ENCODE measurements at places on chromosomes 5 and 9.

- no peak for DNase-seq
Observed at GRCh38 chr5:132901730-132902129, 28.3 kb downstream of the LEAP2 start.

DNA sequence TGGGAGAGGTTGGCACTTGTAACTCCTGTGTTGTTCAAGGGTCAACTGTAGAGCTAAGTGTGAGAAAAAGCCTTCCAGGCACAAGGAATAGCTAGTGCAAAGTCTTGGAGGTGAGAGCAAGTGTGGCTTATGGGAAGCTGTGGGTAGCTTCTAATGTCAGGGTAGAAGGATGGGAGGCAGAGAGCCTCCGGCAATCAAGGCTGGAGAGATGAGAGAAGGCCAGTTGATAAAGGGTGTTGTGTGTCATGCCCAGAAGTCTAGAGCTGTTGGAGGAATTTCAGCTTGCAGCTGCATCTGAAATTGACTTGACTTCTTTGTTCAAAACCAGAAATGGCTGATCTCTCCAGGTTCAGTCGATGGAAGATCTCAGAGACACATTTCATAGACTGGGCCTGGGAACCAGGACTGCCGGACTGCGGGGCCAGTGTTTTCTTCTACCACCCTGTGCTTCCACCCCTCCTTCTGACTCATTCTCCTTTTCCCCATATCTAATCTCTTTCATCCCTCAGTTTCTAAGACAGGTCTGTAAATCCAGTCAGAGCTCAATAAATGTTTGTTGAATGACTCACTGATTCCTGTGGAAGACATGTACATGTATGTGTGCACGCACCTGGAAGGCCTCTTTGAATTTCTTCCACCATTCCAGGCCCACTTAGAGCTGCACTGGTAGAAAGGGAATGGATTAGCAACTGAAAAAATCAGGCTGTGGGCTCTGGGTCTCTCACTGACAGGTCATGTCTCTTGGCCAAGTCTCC lies 67.8 kb upstream of the KLF4 start:
- DNase-seq = no peak

GRCh38 chr5:180691046-180691445 lies 41.6 kb upstream of the FLT4 start:
- no peak for DNase-seq

DNA sequence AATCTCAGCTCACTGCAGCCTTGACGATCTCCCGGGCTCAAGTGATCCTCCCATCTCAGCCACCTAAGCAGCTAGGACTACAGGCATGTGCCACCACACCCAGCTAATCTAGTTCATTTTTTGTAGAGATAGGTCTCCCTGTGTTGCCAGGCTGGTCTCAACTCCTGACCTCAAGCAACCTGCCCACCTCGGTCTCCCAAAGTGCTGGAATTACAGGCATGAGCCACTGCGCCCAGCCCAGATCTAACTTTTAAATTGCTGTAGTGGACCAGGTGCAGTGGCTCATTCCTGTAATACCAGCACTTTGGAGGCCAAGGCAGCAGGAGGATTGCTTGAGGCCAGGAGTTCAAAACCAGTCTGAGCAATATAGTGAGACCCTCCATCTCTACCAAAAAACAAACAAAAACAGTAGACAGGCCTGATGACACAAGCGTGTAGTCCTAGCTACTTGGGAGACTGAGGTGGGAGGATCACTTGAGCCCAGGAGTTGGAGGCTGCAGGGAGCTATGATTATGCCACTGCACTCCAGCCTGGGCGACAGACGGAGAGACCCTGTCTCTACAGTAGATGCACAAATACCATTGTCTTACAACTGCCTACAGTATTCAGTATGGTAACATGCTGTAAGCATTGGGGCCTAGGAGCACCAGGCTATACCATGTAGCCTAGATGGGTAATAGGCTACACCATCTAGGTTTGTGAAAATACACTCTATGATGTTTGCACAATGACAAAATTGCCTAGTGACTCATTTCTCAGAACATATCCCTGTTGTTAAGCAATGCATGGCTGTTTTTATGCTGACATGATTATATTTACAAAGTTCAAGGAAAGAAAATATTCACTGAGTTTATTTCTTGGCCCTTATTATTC lies 1.5 kb upstream of the SIT1 start:
- DNase-seq = no peak

DNA sequence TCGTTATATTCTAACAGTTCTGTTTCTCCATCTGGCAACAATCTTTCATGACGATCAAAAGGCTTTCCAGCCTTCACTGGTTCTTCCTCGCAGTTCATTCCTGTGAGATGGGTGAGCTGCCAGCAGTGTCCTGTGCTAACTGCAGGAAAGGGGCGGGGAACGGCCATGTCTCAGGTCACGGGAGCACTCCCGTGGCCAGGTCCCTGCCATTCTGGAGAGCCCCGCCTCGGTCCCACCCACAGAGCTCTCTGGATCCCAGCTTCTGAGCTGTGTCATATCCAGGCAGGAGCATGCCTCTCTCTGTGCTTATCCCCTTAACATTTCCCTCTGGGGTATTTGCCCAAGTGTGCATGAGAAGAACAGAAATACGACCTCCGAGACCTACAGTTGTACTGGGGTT lies 297.8 kb upstream of the IRX2 start:
- DNase-seq = no peak

DNA sequence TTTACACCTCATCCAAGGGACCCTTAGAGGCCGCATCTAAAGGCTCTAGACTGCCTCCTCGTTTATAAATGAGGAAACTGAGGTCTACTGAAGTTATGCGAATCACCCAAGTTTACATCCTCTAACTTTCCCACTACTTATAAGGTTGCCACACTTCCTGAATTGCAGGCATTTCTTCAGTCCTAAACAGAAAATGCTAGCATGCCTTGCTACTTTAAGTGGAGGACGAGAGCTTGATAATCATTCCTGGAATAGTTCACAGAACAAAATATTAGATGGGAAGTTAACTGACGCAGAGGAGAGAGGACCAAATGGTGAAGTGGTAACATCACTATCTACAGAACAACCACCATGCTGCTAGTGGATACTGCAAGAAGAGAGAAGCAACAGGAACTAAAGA lies 85.8 kb downstream of the GNAQ start:
- DNase-seq = no peak

GRCh38 chr5:51159164-51159563 lies 224.1 kb upstream of the ISL1 start:
- peak; percentile 7 for DNase-seq

DNA sequence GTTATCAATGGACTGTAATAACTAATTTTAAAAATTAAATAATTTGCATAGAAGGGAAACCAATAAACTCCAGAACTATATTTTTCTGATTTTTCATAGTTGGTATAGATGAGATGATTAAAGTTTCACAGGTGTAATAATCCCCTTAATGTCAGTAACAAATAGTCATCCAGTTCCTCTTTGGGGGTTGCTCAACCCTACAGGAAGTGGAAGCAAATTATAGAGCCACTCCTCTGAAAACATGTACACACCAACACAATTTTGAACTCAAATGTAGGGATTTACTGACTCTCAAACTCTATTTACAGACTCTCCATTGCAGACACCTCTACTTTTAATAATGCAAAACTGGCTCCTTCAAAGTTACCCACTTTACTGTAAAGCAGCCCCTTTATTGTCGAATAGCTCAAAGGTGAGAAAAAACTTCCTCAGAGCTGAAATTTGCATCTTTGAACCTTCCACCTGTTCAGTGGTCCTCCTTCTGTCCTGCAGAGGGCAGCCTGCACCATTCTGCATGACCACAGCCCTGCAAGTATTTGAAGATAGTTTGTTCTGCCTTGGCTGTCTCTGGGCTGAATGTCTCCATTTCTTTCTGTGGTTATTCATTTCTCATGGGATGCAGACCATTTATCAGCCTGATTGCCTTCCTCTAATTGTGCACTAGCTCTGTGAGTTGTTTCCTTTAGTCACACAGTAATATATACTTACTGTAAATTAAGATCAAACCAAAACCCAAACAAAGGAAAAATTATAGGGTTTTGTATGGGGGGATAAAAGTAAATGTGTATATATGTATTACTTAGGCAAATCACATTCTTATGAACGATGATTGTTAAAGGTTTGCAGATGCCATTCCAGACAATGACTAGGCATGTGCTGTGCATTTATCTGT lies 383.2 kb upstream of the SGCD start:
- DNase-seq = peak; percentile 9

DNA sequence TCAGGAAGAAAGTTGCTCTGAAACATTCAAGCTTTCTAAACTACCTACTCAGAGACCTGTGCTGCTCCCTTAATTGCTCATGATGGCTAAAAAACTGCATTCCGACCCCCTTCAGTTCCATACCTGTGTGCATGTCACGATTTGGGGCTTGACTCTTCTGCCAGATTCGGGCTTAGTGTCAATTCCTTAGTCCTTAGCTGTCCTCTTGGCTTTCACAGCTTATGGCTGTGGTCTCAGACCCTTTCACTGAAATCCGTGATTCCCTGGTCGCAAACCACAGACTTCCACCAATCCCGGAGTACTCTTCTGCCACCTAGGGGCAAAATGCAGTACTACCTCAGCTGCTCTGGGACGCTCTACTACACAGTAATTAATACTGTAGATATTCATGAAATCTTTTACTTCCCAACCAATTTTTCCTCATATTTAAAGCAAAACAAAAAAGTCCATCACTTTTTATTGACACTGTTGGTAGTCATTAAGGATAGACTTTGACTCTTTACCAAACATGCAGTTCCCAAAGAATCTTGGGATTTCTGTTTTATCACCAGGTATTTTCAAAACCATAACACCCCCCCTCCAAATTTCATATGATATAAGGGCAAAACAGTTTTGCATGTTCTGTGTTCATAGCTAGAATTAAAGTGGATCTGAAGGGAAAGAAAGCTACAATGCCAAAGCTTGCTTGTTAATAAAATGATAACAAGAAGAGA lies 617.4 kb downstream of the SLCO4C1 start:
- peak; percentile 56 for DNase-seq

- DNase-seq = no peak
Observed at GRCh38 chr9:38083858-38084555, 15.0 kb upstream of the SHB start.

DNA sequence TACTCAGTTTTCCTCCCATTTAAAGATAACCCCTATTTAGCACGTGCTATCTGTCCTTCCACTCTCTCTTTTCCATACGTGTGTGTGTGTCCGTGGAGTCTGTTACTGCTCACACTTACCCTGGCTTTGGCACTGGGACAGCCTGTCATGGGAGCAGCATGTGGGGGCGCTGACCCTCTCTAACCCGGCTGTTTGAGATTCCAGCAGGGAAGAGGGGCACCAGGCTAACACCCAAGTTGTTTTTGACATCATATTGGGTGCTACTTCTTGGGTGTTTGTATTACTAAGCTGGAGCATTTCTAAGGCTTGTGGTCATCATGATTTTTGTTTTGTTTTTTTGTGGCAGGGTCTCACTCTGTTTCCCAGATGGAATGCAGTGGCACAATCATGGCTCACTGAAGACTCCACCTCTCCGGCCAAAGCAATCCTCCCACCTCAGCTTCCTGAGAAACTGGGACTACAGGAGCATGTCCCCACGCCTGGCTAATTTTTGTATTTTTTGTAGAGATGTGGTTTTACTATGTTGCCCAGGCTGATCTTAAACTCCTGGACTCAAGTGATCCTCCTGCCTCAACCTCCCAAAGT lies 56.9 kb upstream of the SIMC1 start:
- DNase-seq = no peak

GRCh38 chr5:27124590-27124989 lies 86.2 kb upstream of the CDH9 start:
- DNase-seq = no peak

DNA sequence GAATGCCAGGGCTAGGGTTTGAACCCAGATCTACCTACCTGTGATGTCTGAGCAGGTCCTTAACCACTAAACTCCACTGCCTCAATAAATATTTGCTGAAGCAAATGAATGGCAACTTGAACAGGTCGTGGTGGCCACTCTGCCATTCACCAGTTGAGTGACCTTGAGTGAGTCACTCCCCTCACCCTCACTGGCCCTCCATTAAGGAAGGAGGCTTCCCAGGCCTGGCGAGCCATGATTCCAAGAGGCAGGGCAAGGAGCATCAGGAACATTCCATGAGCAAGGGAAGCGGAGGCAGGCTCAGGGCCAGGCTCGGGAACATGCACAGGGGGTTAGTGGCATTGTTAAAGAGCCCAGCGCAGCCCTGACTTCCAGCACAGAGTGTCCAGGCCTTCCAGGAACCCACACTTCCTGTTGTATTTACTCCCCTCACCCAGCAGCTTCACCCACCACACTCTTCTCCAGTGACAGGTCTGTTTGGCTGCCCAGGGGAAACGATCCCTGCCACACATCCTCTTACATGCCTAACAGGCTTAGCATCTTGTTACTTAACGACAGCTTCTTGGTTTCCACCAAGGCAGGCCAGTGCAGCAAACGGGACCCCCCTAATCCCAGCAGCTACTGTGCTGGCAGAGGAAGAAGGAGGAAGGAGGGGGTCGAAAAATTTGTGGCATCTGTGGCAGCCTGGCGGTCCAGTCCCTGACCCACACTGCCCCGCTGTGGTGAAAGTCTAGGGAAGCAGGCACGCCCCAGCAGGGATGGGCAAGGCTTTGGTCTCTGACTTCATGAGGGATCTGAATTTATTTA lies 43.7 kb upstream of the TTC1 start:
- no peak for DNase-seq

GRCh38 chr5:69213513-69214215 lies 21.0 kb upstream of the CDK7 start:
- no peak for DNase-seq

DNA sequence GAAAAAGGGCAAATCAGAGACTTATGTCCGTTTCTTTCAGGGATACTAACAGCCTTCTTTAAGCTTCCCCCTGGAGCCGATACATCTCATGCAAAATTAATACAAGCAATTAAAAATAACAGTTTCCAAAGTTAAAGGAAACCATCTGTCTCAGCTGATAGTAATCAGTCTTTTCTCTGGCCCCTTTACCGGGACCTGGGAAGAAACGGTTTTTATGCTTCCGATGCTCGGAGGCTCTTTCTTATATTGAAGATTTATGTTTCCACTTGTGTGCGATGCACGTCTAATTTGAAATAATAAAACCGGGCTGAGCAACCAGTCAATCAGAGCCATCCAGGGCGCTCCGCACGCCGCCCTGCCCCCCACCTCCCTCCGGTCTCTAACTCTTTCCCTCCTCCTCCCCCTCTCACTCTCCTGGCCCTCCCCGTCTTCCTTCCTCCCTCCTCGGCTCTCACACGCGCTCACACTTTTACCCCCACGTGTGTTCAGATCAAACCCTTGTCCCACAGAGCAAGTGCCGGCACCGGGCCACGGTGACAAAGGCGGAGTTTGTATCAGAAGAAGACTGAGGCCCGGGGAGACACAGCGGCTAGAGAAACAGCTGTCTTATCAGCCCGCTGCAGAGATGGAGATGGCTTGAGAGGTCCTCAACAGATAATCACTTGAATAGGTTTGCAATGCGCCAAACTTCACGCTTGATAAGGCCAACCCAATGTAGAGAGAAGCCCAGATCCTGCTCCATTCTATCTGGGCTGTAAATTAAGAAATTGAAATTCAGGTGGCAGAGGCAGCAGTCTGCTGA lies 5.1 kb upstream of the ELAVL2 start:
- no peak for DNase-seq

- no peak for DNase-seq
Observed at GRCh38 chr9:127528422-127529251, 77.3 kb downstream of the LRSAM1 start.

- peak; percentile 95 for DNase-seq
Observed at GRCh38 chr5:138632900-138633489, 57.8 kb upstream of the HSPA9 start.
